ENCODE measurements at places on chromosomes 7 and 10.

DNA sequence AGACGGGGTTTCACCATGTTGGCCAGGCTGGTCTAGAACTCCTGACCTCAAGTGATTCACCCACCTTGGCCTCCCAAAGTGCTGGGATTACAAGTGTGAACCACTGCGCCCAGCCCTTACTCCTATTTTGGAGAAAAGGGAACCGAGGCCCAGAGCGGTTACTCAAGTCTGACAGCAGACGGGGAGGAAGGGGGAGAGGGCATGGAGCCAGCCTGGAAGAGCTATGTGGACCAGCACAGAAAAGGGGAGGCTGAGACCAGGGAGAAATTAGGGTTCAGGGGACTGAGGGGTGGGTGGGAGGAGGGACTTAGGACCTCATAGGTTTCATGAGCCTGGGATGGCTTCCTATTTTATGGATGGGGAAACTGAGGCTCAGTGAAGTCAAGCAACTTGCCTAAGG is 1.5 kb downstream of the SFRP5 start:
- DNase-seq: no peak

DNA sequence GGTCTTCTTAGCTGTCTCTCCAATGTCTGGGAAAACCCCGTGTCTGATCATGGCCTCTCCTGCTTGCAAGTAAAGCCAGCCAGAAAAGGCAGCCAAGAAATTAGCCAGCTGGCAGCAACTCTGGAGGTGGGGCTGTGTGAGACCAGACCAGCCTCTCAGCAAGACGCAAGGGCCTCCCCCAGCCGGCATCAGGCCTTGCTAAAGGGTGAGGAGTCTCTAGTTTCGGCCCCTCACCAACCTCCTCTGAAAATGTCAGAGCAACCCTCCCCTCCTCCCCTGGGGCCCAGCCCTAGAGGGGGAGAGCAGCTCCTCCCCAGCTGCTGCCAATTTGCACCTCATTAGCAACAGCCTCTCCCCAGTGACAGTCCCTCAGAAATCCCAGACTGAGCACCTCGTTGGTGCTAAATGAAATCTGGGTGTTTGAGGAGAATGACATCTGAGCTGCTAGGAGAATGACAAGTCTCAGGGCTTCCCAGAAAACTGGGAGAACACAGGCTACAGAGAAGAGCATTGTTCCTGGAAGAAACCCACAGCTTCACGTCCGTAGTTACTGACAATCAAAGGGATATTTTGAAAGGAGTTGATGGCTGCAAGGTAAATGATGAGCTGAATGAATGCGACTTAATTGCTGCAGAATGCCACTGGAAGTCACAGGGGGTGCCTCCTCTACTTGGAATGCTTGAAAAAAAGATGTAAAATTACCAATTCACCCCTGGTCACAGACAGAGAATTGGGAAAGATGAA is 25.9 kb downstream of the DGKI start:
- DNase-seq: peak; percentile 85

- no peak for DNase-seq
Observed at GRCh38 chr10:97798958-97799610, 27.3 kb upstream of the SFRP5 start.

GRCh38 chr10:16381083-16381482 is 55.7 kb upstream of the PTER start:
- DNase-seq: peak; percentile 83

- DNase-seq: peak; percentile 63
Observed at GRCh38 chr7:3217166-3217565, 83.9 kb upstream of the SDK1 start.

- peak; percentile 12 for DNase-seq
Observed at GRCh38 chr7:156475666-156476065, 164.9 kb upstream of the RNF32 start.

DNA sequence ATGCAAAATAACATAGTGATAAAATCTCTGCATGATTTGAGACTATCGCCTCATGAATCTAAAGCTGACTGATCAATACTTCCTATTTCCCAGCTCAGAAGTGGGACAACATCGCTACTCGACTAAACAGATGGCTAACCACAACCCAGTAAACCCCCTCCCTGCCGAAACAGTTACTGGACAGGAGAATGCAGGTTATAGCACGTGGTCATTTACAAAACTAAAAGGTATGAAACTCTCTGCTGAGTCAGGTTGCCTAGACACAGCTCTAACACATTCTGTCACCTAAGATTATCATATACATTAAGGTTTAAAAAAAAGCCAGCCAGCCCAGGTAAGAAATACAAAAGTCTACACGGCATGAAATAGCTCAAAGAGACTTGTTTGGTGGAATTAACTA is 64.0 kb downstream of the CTBP2 start:
- DNase-seq: no peak

DNA sequence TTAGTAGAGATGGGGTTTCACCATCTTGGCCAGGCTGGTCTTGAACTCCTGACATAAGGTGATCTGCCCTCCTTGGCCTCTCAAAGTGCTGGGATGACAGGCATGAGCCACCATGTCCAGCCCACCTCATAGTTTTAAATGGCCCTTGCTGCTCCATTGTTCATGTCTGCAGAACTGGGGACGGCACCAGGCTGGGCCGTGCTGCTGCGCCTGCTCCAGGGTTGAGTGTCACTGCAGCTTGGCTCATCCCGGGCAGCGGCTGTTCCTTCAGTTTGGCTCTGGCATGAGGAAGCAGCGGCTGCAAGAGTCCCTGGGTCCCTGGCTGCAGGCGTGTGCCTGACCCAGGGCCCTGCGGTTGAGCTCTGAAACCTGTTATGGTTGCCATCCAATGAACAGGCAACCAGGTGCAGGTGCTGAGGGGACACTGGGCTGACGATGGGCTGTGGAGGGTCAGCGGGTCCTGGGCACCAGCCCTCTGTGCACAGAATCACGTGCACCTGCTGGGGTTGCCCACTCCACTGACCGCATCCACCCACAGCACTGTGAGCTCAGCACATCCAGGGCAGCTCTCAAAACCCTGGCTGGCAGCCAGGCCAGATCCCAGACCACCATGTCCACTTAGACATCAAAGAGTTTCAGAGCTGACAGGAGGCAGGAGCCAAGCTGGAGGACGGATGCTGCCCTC is 70.2 kb upstream of the PPP2R2D start:
- DNase-seq: no peak

DNA sequence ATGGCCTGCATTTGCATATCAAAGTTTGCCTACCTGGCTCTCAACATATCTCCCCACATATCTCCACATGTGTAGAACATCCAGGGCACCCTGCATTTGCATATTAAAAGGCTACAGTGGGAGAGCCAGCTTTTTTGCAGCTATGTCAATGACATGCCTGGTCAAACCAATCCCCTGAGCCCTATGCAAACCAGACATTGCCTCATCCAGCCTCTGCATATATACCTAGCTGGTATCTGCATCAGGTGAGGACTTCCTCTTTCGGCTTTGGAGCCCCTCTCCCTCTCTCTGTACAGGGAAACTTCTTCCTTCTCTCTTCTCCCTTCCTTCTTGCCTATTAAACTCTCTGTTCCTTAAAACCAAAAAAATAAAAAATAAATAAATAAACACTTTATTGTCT is 142.7 kb upstream of the STEAP4 start:
- no peak for DNase-seq

DNA sequence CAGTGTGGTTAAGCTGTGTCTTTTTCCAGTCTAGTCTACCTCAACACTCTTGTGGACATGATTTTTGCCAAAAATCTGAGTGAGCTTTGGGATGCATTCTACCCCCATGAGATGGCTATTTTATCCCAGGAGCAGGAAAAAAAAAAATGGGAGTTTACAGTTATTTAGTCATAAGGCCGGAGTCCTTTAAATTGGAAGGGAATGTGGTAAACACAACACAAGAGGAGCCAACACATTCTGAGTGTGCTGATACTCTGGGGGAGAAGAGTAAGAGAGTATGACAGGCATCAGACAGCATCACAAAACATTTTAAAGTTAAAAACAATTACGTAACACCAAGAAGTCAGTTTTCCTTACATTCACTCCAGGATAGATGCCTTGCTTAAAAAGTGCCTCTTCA is 46.1 kb downstream of the C1GALT1 start:
- DNase-seq: peak; percentile 36

- DNase-seq: no peak
Observed at GRCh38 chr10:57336865-57337264, 930.8 kb downstream of the IPMK start.
